ENCODE measurements at places on chromosomes 13 and 19.

DNA sequence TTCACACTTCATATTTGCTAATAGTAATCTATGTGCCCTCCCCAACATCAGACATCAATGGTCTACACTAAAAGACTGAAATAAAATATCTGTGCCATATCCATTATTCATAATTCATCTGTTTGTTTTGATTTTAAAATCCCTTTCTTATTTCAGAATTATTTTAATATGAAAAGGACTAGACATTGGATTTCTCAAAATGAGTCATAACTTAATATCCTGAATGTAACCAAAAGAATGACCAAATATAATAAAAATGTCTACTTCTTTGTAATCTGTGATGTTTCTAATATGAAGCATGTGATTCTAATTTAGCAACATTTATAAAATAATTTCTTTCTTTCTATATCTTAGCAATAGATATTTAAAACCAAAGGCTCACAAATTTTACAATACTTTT lies 64.9 kb downstream of the MZT1 start:
- DNase-seq = no peak

GRCh38 chr19:10270180-10270615 lies 722 bp upstream of the ICAM1 start:
- DNase-seq = peak; percentile 79

DNA sequence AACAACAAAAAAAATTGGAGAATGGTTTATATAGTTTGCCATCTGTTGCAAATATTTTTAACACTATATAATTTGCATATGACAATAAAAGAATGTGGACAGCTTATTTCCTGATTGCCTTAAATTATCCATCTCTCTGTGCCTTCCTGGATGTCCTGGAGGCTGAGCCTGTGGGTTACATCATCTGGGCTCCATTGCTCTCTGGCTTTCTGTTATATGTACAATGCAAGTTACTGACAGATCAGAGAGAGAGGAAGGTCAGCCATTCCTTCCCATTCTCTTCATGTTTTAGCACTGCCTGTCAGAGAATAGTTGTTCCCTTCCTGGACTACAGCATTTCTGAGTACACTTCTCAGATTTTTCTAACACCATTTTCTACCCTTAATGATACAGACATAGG lies 758.3 kb upstream of the PCDH20 start:
- no peak for DNase-seq

DNA sequence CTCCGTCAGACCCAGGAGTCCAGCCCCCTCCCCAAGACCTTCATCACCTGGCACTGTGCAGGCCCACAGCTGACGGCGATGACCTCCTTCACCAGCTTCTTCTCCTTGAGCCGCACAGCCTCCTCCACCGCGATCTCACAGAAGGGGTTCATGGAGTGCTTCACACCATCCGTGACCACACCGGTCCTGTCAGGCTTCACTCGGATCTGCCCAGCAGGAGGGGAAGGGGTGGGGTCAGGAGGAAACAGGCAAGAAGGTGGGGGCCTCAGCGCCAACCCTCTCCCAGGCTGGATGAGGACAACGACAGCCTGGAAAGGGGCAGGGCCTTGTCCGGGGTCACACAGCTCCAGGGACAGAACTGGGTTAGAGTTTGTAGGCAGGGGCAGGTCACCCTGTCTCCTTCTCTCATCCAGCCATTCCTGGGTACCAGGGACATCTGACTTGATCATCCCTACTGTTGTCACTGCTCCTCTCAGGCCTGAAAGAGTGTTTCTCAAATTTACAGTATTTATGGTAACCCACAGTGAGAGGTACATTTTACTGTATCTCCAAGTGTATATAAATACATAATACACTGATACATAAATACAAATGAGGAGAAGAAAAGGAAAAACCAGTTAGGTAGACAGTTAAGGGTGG lies 12.0 kb downstream of the ETFB start:
- no peak for DNase-seq

DNA sequence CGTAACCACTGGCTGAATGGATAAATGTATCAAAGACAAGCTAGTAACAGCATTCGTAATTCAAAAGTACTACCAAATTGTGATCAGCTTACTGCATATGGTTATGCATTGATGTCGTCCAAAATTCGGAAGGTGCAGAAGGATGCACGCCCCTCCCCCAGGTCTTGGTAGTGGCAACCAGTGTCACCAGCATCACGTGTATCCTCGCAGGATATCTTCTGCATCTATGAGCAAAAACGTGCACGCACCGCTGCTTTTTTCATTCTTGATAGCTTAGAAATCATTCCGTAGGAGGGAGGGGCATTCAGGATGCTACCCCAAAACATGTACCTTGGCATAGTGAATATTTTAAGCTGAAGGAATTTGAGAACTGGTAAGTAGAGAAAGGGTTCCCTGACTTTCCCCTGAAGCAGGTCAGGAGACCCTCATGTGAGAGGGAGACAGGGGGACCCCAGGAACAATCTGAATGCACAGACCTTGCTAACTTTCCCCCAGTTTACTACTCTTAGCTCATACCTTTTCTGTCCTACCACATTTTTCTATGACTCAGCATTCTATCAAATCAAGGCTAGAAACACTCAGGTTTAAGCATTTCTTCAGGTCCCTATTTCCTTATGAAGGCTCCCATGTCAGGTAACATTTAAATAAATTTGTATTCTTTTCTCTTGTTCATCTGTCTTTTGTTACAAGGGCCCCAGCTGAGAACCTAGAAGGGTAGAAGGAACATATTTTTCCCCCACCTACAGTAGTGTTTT lies 61.2 kb upstream of the TM9SF2 start:
- no peak for DNase-seq

DNA sequence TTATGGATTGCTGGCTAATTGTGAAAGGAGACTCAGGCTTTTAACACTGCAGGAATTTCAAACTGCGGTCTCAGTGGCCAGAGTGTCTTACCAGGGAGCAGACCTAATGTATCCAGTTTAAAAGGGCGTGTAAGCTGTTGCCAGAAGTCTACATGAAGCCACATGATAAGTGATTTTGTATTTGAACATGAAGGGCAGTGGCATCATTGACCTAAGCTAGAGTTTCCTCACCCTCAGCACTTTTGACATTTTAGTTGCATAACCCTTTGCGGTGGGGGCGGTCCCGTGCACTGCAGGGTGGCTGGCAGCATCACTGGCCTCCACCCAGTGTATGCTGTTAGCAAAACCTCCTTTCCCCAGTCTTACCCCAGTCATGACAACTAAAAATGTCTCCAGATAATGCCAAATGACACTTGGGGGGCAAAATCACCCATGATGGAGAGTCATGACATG lies 23.7 kb upstream of the GPR18 start:
- DNase-seq = peak; percentile 72

GRCh38 chr13:73070451-73071098 lies 11.8 kb downstream of the KLF5 start:
- DNase-seq = no peak

GRCh38 chr13:80361298-80361697 lies 20.4 kb upstream of the SPRY2 start:
- DNase-seq = no peak

DNA sequence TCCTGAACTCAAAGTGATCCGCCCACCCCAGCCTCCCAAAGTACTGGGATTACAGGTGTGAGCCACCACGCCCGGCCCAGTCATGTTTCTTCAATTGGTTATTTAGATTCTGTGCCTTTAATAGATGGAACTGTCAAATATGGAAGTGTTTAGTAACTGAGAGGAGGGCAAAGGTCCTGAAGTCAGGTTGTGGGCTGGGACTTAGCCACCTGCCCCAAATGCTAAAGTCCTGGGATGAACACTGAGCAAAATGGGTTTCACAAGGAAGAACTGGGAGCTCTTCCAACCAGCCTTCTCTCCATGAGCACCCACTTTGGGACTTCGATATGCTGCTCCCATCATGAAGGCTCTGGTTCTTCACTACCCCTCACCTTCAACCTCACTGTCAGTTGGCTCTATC lies 21.7 kb downstream of the AKAP8 start:
- DNase-seq = no peak

DNA sequence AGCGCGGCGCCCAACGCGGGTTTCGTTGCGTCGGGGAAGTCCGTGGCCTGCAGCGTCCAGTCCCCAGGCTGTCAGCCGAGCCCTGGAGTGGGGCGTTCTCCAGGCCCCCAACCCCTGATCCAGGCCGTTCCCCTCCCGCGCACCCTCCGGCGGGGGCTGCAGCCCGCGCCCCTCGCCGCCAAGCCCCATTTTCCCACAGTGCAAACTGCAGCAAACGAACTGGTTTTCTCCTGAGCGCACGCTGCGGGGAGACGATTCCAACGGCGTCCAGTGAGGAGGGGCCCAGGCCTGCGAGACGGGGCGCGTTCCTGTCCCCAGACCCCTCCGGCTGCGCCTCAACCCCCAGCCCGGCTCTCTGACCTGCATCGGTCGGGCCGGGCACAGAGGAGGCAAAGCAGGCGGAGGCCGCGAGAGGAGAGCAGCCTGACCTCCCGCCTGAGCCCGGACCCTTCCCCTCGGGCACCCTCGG lies 4.4 kb upstream of the ONECUT3 start:
- DNase-seq = no peak

- peak; percentile 89 for DNase-seq
These were observed 22.5 kb upstream of the ZNF429 start for GRCh38 chr19:21482863-21483276.

GRCh38 chr13:59230484-59231264 lies 933.1 kb downstream of the DIAPH3 start:
- no peak for DNase-seq

GRCh38 chr13:105936816-105937215 lies 598.6 kb downstream of the EFNB2 start:
- no peak for DNase-seq

GRCh38 chr13:91722267-91722884 lies 324.0 kb downstream of the GPC5 start:
- no peak for DNase-seq

GRCh38 chr19:48500830-48501493 lies 10.7 kb downstream of the LMTK3 start:
- DNase-seq = no peak

DNA sequence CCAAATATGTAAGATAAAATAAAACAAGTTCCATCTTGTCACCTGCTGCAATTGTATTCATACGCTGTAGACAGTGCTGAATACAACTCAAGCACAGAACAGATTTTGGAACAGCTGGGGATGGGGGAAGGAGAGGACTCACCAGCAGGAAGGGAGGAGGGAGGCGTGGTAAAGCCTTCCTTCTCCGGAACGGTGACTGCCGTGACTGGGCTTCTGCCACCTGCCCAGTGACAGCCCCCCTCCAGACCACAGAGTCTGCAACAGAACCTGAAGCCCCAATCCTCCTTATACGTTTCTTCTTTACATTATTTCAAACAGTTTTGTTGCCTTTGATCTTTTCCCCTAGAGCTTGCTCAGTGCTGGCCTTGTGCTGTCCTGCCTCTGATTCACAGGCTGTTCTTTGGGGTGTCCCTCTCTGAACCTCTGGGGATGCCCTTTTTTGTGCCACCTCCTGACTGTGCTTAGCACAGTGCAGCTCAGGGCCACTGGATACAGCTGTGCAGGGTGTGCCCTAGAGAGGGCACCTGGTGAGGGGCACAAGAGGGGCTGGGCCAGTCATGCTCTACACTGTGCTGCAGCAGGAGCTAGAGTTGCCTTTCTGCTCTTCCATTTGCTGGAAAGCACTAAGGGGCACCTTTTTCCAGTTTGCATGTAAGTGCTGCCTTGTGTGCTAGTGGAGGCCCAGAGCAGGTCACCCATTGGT lies 213.0 kb downstream of the ZIC5 start:
- DNase-seq = no peak

GRCh38 chr19:18785179-18786124 lies 5.7 kb downstream of the COMP start:
- DNase-seq = peak; percentile 85

DNA sequence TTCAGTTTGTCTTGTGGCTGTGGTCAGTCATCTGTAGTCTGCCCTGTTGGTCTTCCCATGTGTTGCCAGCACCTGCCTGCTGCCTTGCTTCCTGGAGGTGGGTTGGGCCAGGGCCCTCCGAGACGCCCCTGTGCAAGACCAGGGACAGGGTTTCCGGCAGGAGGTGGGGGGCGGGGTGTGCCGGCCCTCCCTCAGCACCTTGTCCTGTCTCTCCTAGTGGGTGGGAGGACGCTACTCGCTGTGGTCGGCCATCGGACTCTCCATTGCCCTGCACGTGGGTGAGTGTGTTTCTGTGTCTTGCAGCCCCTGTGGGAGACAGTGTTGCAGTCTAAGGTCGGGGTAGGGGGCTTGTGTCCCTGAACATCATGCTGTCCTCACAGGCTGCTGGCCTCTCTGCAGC lies 11.2 kb upstream of the PDCD2L start:
- no peak for DNase-seq

DNA sequence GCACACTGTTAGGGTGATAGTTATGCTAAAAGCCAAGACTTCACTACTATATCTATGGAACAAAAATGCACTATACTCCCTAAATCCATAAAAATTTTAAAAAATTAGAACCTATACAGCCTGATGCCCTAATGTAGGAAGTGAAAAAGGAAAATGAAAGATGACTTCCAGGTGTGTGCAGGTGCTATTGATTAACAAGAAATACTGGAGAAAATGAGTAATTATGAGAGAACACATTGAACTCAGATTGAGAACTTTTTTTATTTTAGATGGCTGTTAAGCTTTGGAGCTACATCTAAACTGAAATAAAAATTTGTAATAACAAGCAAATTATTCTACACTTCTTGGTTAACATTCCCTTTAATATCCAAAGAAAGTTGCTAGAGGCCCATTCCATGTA lies 1015.7 kb downstream of the PCDH9 start:
- DNase-seq = no peak

- peak; percentile 57 for DNase-seq
These were observed 16.4 kb downstream of the FPR3 start for GRCh38 chr19:51811344-51811743.

DNA sequence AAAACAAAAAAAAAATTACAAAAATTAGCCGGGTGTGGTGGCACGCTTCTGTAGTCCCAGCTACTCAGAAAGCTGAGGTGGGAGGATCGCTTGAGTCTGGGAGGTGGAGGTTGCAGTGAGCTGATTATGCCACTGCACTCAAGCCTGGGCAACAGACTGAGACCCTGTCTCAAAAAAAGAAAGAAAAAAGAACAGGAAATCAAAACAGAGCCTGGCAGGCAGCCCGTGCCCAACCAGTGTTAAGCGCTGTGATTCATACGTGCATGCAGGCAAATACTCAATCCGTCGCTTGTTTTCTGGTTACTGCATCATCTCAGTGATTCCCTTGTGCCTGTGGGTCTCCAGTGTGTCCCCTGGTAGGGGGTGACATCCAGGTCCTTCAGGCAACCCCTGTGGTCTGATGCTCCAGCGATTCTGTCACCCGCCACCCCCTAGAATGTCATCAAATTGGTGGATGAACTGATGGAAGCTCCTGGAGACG lies 18.1 kb downstream of the DDX39A start:
- DNase-seq = no peak

DNA sequence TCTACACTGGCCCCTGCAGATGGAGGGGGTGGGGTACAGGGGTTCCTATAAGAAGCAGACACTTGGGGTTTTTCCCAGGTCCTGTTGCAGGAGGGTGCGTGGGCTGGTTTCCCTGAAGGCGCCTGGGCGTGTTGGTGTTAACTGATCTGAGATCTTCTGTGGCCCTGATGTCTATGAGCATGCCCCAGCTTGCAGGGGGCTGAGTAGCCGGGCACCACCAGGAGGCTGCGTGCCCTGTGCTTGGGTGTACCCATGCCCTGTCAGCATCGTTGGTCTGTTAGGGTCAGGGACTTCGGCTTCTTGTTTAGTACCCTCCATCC lies 45.3 kb downstream of the CAPN12 start:
- no peak for DNase-seq

GRCh38 chr19:37778613-37779126 lies 716 bp downstream of the ZNF573 start:
- DNase-seq = no peak

GRCh38 chr19:52898101-52898500 lies 666 bp upstream of the ZNF320 start:
- no peak for DNase-seq
